Bladder microvascular endothelial cell (primary cell): ENCODE measurements at places on chromosomes 1 and 21. TPM values are rescaled to one million over a fixed set of nuclear protein-coding genes. Genes with fewer than 3 reads are reported as not detected.

The JMJD4 gene
- 15.7 and 29.5 TPM in 2 replicates for total RNA-seq

The IGSF3 gene
- total RNA-seq = 0.49 and 53.9 TPM in 2 replicates

The BRINP3 gene
- total RNA-seq = not detected in 2 replicates

The CYYR1 gene
- 7.5 and 20.6 TPM in 2 replicates for total RNA-seq

The MDM4 gene
- total RNA-seq = 12.8 and 43.1 TPM in 2 replicates

The DCDC2B gene
- total RNA-seq = not detected in 2 replicates

The GADD45A gene
- 30.8 and 65.2 TPM in 2 replicates for total RNA-seq

The CGN gene
- under 0.01 and 0.13 TPM in 2 replicates for total RNA-seq

The HES3 gene
- total RNA-seq = not detected in 2 replicates

The TMCC2 gene
- total RNA-seq = 0.81 and 4.3 TPM in 2 replicates

The TSPEAR gene
- total RNA-seq = 0.19 TPM in 1 of 2 replicates, not detected in the other

The SON gene
- total RNA-seq = 96.7 and 234 TPM in 2 replicates
